ENCODE measurements at places on chromosomes 2 and 18.

DNA sequence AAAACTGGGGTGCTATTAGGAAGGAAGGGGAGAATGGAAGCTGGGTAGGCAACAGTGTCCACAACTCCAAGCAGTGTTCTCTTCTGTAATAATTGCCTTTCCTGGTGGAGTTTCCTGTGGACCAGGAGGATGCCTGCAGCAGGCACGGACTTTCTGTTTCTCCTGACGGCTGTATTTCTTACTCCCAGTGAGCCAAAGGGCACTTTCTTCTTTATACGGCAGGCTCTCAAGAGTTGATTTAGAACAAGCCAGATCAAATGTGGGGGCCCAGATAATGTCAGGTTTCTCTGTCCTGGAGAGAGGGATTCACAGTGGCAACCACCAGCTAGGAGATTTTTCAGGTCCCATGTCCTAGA lies 13.0 kb upstream of the PROC start:
- no peak for DNase-seq

GRCh38 chr18:32804134-32804888 lies 31.5 kb upstream of the KLHL14 start:
- no peak for DNase-seq

DNA sequence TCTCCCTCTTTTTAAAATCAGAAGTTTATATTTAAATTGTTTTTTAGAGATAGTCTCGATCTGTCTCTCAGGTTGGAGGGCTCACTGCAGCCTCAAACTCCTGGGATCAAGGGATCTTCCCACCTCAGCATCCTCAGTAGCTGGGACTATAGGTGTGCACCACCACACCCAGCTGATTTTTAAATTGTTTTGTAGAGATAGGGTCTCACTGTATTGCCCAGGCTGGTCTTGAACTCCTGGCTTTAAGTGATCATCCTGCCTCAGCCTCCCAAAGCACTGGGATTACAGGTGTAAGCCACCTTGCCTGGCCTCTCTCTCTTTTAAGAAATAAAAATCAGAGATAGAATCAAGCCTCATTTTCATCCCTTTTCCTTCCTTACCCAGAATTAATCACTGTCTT lies 22.1 kb downstream of the FAM171B start:
- DNase-seq: no peak

DNA sequence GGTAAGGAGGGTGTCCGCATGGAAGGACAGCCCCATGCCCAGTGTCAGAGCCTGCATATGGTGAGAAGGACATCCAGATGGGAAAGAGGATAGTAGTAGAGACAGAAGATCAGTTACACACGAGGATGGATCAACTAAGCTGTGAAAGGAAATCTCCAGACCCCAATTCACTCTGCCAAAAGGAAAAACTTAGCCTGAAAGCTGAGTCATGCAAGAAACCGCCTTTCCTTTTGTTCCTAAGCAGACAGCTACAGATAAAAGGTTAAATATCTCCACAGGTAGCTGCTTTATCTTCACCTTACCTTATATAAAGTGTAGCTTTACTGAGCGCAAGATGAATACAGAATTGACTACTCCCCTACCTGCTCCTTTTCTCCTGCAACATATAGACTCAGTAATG lies 67.3 kb upstream of the LGALSL start:
- DNase-seq: no peak

DNA sequence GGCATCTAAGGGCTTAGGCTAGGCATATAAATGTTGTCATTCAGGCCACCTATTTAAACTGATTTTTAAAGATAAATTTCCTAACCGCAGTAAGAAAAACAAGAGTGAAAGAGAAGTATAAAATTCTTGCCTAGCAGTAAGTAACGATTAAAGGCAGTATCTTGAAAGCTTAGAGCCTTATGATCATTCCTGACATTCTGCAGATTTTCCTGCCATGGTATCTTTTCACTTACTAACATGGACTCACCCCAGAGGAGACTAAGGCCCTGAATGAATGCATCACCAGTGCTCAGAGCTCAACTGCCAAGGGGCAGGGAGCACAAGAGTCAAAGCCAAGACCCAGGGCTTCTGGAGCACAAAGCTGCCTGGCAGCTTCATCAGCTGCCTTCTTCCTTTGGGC lies 133.1 kb downstream of the GCA start:
- DNase-seq: no peak

DNA sequence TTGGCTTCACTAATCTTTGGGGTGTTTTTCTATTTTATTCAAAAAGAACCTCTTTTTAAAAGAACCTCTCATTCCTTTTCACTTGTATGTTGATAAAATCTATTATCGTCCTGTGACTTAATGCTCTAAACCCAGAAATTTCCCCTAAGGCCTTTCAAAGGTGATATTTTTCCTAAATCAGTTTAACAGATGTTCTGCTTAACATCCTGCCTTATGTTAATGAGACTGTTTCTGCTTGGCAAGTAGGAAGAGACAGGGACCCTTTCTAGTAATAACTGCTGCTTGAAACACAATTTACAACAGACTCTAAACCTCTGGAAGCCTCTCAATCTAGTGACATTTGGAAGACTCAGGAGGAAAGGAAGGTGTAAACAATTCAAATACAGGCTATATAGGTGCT lies 128.8 kb downstream of the KCNJ3 start:
- no peak for DNase-seq

GRCh38 chr2:112579241-112579640 lies 5.2 kb upstream of the CHCHD5 start:
- no peak for DNase-seq

GRCh38 chr18:12306752-12307700 lies 1.0 kb upstream of the TUBB6 start:
- no peak for DNase-seq

GRCh38 chr2:238580486-238580885 lies 153.8 kb downstream of the ASB1 start:
- no peak for DNase-seq

GRCh38 chr18:54222922-54223567 lies 1.4 kb downstream of the MBD2 start:
- peak; percentile 66 for DNase-seq

DNA sequence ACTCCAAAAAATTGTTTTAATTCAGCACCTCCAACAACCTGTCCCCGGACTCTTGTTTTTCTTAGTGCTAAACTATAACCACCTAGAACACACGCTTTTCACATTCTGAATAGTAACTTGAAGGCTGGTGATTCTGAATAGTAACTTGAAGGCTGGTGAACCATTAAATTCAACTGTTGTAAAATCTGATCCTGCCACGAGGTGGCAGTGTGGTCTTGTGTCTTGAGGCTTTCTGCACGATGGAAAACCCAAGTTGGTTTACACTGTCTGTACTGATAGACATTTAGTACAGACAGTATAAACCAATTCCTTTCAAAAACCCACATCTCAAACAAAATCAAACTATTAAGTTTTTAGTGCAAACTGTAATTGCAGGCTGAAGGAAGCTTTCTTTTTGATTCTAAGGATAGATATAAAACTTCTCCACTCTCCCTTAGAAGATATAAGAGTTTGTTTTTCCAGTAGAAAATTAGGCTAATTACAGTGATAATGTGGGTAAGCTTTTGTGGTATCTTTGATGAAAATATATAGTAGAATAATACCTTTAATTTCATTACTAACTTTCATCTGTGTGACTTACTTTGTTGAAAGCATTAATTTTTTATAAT lies 57.6 kb downstream of the VAPA start:
- peak; percentile 65 for DNase-seq

GRCh38 chr2:179604598-179604997 lies 256.8 kb downstream of the ZNF385B start:
- DNase-seq: no peak

DNA sequence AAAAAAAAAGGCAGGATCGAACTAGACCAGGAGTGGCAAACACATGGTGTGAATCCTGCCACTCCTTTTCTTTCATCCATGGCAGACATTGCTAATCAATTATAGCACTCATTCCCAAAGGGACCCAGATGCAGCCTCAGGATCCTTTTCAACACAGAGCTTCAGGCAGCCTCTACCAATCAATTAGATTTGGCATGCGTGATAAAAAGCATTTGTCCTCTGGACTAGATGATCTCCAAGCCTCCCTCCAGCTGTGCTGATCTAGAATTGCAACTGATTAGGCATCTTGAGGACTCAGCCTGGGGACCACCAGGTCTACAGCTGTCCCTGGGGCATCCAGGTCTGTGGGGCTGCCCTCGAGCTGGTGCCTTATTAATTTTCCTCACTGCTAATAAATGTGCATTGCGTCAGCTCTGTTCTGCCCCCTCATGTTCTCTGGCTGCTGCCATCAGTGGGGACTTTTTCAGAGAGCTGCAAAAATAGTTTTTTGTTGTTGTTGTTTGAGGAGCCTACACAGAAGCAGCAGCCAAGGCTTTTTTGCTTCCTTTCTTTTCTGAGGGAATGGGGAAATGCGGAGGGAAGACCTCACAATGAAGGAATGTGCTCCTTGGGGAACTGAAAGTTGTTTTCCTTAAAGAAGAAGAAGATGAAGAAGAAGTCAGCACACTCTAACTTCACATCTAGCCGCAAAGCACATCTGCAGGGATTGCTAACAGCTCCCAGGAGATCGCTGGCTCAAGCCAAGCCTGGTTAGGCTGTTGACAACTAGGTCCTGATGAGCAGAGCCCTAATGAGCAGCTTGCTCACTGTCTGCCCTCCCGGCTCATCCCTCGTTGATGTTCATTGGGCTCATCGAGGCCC lies 8.8 kb upstream of the ATOH8 start:
- no peak for DNase-seq

DNA sequence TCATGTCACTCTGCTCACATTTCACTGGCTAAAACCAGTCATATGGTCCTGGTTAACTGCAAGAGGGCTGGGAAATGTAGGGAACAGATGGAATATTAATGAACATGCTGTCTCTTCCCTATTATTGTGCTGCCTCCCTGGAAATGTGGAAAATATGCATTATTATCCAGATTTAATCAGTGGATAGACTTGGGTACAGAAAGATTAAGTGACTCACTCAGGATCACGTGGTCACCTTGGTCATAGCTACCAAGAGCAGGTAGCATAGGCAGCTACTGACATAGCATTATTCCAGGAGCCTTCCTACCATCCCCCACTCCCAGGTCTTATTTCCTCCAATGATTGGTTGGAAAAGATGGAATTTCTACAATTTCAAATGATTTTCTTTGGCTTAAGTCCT lies 141.1 kb downstream of the HRH4 start:
- DNase-seq: no peak

DNA sequence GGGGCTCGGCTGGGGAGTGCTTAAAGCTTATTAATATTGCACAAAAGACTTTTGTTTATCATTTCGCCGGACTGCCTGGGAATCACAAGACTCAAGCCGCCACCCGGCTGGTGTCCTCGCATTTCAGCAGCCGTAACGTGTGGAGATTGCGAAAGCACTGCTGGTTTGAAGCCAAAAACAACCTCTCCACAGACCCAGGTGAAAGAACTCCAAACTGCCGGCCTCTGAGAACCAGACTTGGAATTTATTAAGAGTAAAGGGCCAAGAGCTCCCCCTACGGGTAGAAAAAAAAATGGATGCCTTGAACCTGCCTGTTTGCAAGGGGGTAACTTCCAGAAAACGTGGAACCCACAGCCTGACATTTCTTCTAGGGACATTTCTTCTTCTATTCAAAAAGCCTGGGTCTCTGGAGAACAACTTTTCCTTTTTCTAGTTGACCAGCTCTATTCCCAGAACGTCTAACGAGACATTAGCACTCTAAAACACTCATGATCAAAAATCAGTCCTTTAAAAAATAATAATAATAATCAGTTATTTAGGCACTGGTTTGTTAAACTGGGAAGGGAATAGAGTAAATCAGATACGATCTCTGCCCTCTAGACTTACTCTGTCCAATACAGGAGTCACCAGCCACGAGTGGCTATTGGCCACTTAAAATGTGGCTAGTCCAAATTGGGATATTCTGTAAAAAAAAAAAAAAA lies 216.3 kb downstream of the C1D start:
- DNase-seq: no peak

DNA sequence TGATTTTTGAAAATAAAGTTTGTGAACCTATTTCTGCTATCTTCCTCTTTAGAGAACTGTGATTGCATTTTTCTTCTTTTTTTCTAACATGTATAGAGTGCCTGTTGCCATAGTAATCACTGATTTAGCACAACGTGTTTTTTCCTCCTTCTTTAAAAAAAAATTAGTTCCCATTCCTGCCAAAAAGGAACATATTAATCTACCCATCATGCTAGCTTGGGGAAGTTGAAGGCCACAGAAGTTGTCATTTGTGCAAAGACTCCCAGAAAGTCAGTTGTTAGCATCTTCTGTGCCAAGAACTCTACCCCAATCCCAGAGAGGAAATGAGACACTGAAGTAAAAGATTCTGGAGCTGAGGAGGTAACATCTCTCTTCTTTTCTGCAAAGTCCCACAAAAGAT lies 57.3 kb downstream of the SLC8A1 start:
- DNase-seq: no peak

DNA sequence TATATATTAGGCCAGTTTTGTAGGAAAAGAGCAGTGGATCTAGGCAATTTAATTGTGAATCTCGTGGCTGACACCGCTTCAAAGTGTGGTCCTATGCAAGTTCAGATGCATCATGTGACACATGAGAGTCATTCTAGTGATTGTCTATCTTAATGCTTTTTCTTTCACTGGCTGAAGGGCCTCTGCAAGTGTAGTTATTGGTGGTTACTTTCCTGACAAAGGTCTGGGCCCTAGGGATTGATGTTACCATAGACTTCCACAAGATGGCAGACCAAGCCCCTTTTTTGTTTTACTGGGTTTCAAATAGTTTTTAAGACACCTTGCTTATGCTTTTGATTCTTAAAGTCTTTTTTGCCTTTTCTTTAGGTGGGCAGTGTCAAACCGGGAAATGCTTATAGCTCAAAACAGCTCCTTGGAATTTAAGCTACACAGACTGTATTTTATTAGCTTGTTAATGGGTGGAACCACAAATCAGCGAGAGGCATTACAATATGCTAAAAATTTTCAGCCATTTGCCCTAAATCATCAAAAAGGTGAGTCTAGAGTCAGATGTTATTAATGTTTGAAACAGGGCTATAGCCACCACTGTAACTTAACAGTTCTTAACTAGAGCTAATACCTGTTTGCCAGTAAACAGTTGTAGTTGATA lies 25.9 kb downstream of the CD8A start:
- DNase-seq: peak; percentile 31

DNA sequence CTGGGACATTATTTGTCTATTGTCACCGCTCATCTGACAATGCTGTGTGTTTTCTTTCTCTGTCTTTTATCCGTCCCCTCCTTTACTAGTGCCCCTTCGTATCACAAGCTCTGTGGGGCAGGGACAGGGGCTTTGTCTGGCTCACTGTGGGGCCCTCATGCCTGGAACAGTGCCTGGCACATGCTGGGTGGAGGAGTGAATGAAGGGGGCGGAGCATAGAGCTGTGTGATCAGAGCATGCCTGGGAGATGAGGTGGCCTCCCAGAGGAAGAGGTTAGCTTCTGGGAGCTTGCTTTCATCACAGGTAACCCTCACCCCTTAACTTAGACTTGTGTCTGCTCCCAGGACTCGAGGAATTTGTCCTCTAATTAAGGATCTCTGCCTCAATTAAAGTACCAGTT lies 16.4 kb downstream of the MTCL1 start:
- no peak for DNase-seq

- DNase-seq: no peak
Observed at GRCh38 chr18:77092104-77093066, 40.2 kb downstream of the MBP start.

- no peak for DNase-seq
Observed at GRCh38 chr2:55012672-55013484, 37.4 kb downstream of the RTN4 start.

DNA sequence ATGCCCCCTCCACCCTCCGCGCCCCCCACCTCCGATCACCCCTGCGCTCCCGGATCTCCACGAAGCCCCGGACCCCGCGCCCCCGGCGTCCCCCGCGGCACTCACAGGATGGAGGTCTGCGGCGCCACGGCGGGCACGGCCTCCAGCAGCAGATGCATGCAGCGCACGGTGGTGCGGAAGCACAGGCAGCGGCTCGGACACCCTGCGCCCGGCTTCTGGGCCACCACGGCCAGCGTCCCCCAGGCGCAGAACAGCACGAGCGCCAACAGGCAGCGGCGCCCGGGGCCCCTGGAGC lies 217 bp downstream of the PXDN start:
- no peak for DNase-seq

Data from CD4-positive, alpha-beta T cell treated with Interleukin-6 at 100 ng/mL for 8 hours (primary cell).